ENCODE measurements at places on chromosomes 4 and X. TPM values are rescaled to one million over a fixed set of nuclear protein-coding genes. Genes with fewer than 3 reads are reported as not detected.

DNA sequence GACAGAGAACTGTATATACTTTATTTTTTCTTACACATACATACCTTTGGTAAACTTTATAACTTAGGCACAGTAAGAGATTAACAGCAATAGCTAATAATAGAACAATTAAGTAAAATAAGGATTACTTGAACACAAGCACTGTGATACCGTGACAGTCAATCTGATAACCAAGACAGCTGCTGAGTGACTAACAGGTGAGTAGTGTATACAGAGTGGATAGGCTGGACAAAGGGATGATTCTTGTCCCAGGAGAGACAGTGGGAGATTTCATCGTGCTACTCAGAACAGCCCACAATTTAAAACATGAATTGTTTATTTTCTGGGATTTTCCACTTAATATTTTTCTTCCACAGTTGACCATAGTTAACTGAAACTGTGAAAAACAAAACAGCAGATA lies 411.8 kb downstream of the PPP1R2C start:
- DNase-seq, result no peak

- DNase-seq, result no peak
These were observed 335.9 kb upstream of the AR start for GRCh38 chrX:67207912-67208311.

GRCh38 chr4:145503486-145504072 lies 21.9 kb downstream of the SMAD1 start:
- DNase-seq, result no peak

DCLK2 gene
- 11.1 TPM for total RNA-seq

Measured in posterior vena cava (tissue), 2 donors.